CD4-positive, alpha-beta T cell (primary cell): ENCODE measurements at places on chromosomes 3 and 15.
A peak's percentile ranks its signal among the peaks of the same experiment; 100 is the strongest.

DNA sequence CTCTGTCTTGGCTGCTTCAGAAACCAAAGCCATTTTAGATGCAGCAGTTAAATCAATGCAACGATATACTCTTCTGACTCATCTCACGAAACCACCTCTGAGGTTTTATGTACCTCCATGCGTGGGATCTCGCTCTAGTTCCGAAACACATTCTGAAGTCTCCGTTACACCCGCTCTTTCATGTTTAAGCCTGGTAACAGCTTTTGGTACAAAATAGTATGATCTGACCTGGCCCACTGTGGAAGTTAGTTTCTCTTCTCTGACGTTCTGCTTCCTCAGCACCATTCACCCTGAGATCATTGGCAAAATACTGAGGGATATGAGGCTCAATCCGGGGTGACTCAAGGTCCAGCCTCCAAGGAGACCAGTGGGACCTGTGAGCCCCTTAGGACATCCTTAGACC is 121.9 kb downstream of the TMEM266 start:
- DNase-seq = peak; percentile 13

DNA sequence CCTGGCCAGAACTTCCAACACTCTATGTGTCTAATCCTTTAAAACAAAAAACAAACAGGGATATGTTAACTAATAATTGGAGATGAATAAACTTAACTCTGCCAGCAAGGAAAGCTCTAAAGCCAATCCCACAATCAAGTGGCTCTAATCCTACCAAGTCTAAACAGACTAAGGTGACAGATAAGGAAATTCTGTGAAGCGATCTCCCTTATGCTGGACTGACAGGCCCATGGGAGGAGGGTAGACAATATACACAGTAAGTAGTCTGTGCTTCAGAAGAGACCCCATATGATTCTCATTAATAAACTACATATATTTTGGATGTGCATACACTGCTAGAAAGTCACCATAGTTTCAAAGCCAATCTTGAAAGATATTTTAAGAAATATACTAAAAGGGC is 10.1 kb downstream of the VPS13C start:
- no peak for DNase-seq

DNA sequence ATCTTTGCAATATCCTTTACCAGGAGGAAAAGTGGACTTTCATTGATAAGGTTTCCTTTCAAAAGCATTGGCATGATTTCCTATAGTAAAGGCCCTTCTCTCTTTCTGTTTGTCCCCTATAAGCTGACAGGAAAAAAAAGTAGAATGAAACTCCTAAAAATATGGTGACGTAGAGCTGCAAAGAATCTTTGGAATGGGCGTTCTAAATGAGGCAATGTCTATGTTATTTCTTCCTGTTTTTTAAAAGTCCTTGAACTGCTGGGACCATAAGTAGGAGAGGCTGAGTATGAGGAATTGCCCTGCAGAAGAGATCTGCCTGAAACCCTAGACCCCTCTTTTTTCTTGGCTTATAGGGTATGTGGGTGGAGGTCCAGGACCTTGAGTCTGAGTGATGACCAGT is 17.2 kb downstream of the ST3GAL6 start:
- no peak for DNase-seq

- no peak for DNase-seq
Observed at GRCh38 chr3:155747946-155748290, 3.0 kb upstream of the PLCH1 start.

DNA sequence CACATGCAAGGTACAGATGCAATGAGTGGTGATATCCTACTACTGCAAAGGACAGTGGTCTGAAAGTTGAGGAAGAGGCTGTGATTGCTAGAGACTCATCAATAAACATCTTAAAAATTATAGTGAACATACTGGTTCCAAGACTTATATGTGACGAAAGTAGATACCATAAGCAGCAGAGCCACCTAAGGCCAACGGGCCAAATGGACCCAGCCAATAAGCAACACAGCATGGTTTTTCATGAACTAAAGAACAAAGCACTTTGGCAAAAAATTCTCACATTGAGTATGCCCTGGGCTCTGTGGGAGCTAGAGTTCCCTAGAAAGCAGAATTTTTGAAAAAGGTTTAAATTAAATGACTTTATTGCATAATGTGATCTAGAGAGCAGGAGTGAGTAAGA is 272.1 kb downstream of the SI start:
- DNase-seq = no peak
